ENCODE measurements at places on chromosomes 16 and 17. TPM values are rescaled to one million over a fixed set of nuclear protein-coding genes. Genes with fewer than 3 reads are reported as not detected.

DNA sequence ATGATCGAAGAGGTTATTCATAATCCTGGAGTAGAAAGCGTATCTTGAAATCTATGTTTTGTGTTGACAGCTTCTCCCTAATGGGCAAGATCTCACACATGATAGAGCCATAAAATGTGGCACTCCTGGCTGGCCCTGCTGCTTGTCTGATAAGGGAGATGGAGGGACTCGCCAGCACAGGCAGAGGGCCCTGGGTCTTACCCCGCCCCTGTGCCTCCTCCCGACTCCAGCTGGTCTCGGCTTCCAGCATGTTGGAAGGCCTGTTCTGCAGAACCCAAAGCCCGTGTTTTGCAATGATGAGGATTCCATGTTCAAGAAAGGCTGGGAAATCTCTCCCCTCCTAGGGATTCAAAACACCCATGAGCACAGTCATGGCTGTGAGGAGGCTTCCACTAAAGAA is 106.7 kb upstream of the SDK2 start:
- DNase-seq, result no peak

HOXB3 gene
- 12.6 TPM for total RNA-seq

- no peak for DNase-seq
Observed at GRCh38 chr17:78384479-78385175, 6.2 kb downstream of the PGS1 start.

GRCh38 chr16:10859658-10860057 is 17.3 kb upstream of the CIITA start:
- DNase-seq, result no peak

TM4SF5 gene
- not detected for total RNA-seq

Data from mesenteric fat pad (tissue), 1 donor.